ENCODE measurements at places on chromosomes 1 and 21.

GRCh38 chr1:213689260-213689659 is 298.5 kb upstream of the PROX1 start:
- DNase-seq: no peak

DNA sequence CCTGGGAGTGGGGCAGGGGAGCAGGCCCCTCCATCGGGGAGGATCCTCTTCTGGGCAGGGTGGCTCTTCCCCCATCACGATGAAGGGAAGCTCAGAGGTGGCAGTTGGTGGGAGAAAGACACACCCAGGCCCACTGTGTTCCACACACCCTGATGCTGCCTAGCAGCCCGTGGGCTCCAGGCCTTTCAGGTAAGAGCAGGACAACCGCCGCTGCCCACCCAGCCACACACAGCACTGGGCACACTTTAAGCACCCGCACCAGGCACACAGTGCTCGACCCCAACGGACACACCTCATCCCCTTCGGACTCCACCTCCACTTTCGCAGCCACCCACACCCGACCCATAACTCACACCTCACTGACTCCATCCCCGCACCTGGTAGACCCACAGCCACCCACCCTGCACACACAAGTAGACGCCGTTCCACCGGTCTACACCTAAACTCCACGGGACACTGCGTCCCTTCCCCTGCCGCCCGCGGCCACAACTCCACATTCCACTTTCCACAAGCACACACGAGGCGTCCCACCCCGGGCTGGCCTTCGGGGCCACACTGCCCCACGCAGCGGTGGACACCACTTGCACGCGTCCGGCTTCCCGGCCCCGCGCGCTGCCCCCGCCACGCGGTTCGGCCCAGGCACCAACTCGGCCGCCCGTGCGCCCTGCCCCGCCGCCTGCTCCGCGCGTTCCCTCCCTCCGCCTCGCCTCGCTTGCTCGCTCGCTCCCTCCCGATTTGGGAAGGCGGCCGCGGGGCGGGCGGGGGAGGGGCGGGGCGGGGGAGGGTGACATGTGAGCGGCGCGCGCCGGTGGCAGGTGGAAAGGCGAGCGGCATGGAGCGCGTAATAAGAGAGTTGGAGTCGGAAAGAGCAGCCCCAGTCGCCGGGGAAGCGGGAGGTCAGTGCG is at the start of gene KCNQ4:
Gene KCNQ4 (plus strand): TSS at position 787 of the 905 bp plus-strand sequence. CDS start 307 bp downstream, outside the sequence.
- DNase-seq: peak; percentile 61

DNA sequence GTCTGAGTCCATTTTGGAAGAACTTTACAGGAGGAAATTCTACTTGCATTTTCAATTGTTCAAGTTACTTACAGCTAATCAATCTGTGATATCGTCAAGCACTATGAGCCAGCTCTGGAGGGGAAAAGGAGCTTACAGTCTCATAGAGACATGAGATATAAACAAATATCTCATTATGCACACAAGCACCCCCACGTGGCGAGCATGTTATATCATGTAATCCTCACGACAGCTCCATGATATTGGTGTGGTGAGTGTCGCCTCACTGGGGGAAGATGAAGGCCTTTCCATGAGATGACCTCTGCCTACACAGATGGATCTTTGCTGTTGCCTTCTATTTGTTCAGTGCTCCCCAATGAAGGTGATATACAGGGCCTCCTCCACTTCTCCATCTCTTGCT is 34.6 kb downstream of the TNR start:
- DNase-seq: no peak

GRCh38 chr1:2030076-2030871 is 11.1 kb downstream of the GABRD start:
- DNase-seq: no peak

GRCh38 chr1:202081992-202082391 is 40.7 kb upstream of the GPR37L1 start:
- DNase-seq: no peak

GRCh38 chr1:170162459-170163246 is 16.9 kb downstream of the NTMT2 start:
- DNase-seq: peak; percentile 90

DNA sequence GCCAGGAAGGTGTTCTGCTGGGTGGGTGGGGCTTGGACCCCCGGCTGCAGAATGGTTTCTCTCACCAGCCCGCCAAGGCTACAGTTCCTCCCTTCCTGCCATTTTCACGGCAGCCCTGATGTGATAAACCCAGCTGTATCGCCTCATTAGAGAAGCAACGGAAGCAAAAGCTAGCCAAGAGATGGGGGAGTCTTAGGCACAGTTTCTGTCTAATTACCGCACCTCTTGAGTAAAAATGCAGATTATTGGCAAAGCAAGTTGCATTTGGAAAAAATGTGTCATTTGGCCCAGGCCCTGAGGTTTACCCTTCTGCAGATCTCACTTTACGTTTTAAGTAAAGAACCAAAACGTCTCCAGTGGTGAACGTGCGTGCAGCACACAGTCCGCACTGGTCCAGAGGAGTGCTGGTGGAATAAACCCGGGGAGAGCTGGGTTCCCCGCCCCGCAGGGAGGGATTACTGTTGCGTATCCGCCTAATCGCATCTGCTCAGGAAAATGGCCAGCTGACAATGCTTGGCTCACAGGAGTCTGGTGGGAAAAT is 109.9 kb downstream of the GALNT2 start:
- DNase-seq: peak; percentile 69
